ENCODE measurements at places on chromosomes 4 and X. TPM values are rescaled to one million over a fixed set of nuclear protein-coding genes. Genes with fewer than 3 reads are reported as not detected.

The XAGE1A gene
- not detected for total RNA-seq

The SRPX gene
- total RNA-seq, result 3.8 TPM

The BMP3 gene
- total RNA-seq, result under 0.01 TPM

The PPBP gene
- not detected for total RNA-seq

The NRK gene
- under 0.01 TPM for total RNA-seq

The GDPD2 gene
- total RNA-seq, result 1.0 TPM

The SUPT20HL2 gene
- total RNA-seq, result not detected

The NXF2 gene
- not detected for total RNA-seq

The FHIP1A gene
- total RNA-seq, result 53.2 TPM

The CYBB gene
- total RNA-seq, result under 0.01 TPM

The FMR1NB gene
- not detected for total RNA-seq

Measured in nasal cavity respiratory epithelium epithelial cell of viscerocranial mucosa (primary cell).